ENCODE measurements at places on chromosomes 5 and 9.
A peak's percentile ranks its signal among the peaks of the same experiment; 100 is the strongest.

GRCh38 chr5:159514229-159514810, 184.0 kb upstream of the IL12B start:
- peak; percentile 61 for DNase-seq

GRCh38 chr5:160311491-160312133, 752 bp downstream of the CCNJL start:
- DNase-seq: peak; percentile 40

GRCh38 chr5:143793249-143793648, 18.7 kb upstream of the HMHB1 start:
- no peak for DNase-seq

DNA sequence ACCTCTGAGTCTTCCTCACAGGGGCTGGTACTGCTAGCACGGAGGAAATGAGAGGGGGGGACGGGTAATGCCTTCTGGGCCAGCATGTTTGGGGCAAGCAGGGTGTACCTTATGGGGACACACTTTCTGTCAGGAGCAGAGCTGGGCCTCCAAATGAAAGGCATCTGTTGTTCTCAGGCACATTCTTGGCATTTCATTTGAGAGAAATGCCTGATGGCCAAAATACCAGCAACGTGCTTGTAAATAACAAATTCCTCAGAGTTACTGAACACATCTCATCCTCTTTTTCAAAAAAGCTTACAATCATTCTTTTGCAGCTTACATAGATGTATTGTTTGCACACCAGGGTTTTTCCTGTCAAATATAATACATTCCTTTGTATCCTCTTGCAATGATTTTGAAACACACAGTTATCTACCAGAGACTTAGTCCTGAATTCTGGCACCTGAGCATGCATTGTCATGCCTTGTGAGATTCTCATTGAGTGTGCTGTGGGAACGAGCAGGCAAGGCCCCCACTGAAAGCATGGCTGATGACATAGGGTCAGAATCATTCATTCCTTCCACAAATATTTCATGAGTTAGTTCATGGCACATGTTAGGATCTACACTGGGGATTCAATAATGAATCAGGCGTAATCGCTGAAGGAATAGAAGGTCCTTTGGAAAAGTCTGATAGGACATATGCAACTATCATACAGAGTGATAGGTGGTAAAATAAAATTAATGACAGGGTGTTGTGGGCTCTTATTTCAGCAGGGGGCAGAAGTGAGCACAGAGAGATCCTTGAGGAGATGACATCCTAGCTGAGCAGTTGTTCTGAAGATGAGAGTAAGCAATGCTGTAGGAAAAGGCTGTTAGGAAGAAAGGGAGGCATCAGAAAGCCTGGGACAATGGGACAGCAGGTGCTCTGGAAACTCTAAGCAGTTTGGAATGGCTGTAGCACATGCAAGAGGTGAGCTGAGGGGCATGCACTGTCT, 260.9 kb upstream of the TUT7 start:
- peak; percentile 45 for DNase-seq

DNA sequence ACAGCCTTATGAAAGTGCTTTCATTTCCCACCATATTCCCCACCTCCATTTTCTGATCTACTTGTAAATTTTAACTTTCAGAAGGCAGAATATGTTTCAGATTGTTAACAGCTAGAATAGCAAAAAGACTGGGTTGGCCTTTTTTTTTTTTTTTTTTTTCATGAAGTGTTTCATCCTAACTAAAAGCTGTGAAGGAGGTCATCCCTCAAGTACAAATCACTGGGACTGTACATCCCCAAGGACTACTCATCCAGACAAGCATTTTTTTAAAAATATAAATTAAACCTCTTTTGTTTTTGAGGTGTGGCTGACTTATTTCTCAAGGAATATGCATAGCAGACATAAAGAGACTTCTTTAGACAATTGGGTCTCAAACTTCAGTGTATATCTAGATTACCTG, 542.1 kb upstream of the TUSC1 start:
- DNase-seq: no peak

DNA sequence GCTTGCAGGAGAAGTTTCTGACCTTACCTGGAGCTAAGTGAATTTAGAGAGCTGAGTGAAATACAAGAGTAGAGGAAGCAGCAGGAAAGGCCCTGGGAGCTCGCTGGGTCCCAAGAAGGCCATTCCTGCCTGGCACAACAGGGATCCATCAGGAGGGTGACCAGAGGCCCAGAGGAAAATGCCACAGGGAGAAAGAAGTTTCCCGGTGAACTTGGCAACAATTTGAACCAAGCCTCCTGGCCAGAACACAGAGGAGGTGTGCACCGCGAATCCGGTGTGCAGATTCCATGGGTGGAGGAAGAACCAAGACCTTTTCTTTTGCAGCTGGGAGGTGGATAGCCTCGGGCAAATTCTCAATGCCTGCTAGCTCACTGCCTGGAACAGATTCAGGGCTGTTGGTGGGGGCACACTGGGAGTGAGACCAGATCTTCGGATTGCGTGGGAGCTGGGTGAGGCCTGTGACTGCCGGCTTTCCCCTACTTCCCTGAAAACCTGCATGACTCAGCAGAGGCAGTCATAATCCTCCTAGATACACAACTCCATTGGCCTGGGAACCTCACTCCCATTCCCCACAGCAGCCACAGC, 1850.9 kb upstream of the NUDT12 start:
- no peak for DNase-seq

DNA sequence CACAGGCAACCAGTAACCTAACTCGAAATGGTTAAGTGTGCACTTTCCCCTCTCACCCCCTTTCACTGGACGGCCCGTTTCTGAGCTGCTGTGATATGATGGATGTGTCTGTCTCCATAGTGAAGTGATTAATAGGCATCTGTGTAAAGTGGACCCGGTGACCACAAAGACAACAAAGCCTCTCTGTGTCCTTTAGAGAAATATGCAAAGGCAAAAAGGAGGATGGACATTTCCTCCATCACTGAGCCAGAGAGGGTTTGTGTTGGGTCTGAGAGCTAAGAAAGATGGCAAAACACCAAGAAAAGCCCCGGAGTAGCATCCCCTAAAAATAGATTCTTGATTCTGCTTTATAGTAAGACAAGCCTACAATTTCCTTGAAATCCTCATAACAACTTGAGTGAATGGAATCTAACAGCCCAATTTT, 120.6 kb downstream of the SEMA6A start:
- DNase-seq: peak; percentile 32

- DNase-seq: no peak
These were observed 46.5 kb downstream of the ANKRD31 start for GRCh38 chr5:75190227-75190626.

DNA sequence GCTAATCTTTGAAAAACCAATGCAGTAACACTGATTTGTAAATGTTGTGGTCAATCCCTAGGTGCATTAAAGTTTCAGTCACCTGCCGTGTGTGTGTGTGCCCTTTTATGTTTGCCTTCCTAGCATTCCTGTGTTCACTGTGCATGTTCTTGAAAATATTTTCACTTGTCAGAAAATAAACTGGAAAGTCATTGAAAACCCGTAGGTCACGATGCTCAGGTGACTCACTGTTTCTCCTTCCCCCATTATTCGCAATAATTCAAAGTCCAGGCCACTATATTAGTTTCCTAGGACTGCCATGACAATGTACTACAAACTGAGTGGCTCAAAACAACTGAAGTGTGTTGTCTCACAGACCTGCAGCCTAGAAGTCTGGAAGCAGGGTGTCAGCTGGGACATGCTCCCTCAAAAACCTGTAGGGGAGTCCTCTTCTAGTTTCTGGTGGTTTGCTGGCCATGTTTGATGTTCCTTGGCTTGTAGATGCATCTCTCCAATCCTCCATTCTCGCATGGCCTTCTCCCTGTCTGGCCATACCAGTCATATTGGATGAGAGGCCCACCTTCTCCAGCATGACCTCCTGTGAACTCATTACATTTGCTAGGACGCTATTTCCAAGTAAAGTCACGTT, 29.3 kb downstream of the MARVELD2 start:
- no peak for DNase-seq

DNA sequence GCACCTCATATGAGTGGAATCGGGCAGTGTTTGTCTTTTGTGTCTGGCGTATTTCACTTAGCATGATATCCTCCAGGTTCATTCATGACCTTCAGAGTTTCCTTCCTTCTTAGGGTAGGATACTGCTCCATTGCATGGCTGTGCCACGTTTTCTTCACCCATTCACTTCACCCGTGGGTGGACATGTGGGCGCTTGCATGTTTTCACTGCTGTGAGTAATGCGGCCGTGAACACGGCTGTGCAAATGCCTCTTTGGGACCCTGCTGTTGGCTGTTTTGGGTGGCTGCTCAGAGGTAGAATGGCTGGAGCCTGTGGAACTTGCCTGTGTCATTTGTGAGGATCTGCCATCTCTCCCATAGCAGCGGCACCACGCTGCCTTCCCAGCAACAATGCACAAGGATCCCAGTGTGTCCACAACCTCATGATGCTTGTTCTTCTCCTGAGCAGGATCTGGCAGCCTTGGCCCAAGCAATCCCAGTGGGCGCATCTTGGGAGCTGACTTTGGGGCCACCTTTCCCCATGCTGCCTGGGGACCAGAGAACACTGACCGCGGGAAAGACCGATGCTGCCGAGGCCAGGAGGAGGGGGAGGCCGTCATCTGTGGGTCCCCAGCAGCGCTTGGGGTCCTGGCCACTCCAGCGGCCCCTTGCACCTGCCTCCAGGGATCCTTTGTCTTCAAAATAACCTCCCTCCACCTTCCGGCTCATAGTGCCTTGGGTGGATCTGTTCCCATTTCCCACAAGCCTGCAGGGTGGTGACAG, 2.3 kb upstream of the SCGB3A1 start:
- DNase-seq: no peak

DNA sequence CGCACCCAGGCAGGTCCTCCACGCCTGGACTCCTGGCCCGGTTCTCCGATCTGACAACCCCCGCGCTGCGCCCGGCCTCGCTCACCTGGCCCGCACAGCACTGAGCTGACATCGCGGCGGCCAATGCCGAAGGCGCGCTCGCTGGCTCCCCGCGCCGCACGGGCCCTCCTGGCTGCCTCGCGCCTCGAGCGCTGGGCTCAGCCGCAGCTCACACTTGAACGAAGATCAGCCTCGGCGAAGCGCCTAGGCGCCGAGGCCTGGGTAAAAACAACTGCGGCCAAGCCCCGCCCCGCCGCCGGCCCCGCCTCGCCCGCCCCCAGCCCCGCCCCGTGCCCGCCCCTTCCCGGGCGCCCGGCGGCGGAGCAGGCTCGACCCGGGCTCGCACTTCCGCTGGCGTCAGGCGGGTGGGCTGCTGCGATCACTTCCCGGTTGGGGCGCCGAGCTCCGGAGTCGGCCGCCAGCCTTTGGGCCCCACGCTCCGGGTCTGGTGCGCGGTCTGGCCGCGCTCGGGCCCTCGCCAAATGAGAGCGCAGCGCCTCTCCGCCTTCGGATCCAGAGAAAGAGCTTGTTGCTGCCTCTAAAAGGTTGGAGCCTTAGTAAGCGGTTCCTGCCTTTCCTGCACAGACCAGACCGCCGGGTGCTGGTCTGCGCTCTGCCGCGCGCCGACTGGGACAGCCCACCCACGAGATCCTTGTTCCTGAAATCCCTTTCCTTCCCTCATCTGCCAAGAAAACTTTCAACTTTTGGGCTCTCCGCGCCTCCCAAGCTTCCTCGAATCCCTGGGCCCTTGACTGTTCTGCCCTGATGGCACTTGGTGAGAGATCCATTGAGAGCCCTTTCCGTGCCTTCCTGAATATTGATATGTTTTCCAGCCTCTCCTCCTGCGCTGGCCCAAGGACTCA, at the start of gene SERINC5:
Gene SERINC5, minus strand, starts transcription at position 238 of the 902 bp plus-strand sequence. Its CDS starts 126 bp downstream, at position 112.
- DNase-seq: peak; percentile 76

- peak; percentile 75 for DNase-seq
These were observed 190.8 kb upstream of the RASA1 start for GRCh38 chr5:87076931-87077330.

DNA sequence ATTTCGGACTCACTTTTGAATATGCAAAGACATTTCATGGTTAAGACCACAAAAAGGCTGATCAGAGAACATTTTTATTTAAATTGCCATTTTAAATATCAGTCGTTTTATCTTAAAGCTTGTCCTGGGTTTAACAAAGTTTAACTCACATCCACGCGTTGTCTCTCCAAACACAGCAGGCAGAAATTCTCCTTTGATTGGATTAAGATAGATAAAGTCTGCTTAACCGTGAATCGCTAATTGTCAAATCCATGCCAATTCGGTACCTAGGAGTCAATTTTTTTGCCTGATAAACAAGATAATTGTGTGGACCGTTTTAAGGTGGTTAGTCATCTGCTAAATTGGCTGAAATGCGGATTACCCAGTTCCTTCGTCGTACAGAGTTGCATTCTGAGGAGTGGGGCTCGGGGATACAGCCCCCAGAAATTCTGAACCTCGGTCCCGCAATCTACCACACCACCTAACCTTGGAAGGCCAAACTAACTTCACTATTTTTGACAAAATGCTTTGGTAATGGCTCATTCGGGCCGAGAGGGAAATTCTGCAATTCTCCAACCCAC, 665 bp upstream of the BTF3 start:
- DNase-seq: no peak

DNA sequence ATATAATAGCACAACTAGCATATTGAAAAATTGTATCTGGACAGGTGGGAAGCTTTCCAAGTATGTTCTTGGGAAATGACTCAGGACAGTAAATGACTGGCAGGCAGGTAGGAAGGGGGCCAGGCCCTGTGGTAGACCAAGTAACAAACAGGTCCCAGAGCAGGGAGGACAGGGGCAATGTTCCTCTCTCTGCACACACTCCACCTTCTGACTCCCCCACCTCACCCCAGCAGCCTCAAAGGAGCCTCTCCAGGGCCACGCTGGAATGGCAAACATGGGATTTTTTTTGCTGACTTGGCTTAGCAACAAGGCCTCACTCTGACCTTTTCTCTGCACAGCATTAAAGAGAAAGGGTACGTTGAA, 31.1 kb upstream of the IQGAP2 start:
- peak; percentile 22 for DNase-seq
